ENCODE measurements at places on chromosomes 1 and 21.
A peak's percentile ranks its signal among the peaks of the same experiment; 100 is the strongest.

GRCh38 chr1:185328255-185328654, 11.2 kb upstream of the IVNS1ABP start:
- DNase-seq, result no peak

DNA sequence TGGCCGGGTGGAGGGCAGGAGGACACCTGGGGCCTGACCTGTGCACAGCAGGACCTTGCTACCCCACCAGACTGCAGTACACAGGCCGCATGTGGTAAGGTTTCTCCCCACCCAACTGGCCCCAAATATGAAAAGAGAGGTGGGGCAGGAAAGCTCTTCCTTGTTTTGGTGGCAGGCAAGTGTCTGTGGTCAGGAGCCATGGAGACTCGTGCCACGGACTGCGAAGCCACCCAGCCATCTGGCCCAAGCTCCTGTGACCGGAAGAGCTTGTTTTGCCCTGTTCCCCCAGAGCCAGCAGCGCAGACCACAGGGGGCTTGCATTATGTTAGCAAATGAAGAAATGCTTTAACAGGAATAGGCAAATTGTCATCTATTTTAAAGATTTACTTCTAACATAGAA, 54.9 kb downstream of the OLIG1 start:
- no peak for DNase-seq

DNA sequence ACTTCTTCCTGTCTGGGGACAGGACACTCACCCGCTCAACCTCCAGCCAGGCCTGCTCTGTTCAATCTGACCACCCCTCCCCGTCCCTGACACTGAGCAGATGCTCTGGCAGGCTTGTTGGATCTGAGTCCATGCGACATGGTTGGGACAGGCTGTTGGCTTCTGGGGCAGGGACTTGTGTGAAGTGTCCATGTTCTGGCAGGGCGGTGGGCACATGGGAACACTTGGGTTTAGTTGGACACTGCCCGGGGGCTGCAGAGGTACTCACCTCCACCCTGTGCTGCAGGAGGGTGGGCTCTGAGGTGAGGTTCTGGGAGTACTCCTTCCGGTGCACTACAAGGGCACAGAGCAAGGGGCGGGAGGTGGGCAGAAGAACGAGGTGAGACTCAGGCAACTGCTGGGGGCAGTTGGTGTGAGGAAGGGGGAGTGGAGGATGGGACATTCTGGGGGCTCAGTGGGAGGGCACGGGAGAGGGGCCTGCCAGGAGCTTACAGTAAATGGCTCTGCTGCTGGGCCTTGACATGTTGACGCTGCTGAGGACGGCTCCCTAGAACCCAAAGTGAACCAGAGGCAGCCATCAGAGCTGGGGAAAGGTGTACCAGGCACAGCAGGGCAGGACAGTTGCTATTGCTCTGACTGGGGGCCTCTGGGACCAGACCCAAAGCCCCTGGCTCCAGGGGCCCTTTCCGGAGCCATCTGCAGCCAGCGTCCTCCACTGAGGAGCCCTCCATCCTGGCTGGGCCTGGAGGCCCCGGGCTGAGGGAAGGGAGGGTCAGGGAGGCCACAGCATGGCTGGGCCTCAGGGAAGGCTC, 2.3 kb downstream of the EPS8L3 start:
- no peak for DNase-seq

DNA sequence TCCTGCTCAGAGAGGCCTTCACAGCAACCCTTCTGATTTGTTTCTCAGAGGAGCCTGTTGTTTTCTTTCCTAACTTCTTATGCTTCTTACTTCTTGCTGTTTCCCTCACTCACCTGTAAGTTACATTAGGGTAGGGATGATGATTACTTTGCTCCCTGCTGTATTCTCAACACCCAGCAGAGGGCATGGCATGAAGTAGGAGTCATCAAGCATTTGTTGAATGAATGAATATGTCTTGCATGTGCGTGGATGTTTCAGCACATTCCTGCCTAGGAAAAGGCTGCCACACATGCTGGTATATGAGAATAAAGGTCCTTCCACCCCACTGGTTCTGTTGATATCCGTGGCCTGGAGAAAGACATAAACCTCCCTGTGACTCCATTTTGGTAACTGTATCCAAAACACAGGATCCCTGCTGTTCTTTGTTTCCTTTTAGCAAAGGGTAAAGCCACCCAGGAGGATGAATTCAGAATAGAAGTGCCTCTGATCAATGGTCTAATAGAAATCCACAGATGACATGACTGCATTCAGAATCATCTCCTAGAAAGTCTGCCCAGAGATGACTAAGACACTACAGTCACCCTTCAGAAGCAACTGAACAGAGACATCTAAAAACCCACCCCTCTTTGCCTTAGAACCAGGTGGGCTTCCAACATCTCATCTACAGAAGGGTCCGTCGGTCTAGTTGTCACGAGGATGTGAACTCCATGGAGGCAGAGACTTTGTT, 168.8 kb downstream of the ZSCAN20 start:
- DNase-seq, result no peak

DNA sequence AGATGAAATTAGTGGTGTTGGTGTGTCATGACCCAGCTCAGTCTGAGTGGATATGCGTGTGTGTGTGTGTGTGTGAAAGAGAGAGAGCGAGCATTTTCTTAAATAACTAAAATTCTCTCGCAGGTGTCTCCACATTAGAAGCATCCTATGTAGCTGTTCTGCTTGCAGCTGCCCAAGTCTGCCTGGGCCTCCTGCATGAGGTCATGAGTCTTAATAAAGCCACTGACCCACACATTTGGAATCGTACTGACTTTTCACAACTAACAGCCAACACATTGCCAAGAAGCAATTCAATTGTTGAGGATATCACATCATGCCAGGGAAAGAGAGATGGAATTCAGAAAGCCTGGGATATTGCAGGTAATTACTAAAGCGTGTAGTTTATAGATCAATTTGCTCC, 238.2 kb upstream of the AJAP1 start:
- no peak for DNase-seq

- no peak for DNase-seq
These were observed 1.0 kb downstream of the CCDC185 start for GRCh38 chr1:223394242-223394641.

DNA sequence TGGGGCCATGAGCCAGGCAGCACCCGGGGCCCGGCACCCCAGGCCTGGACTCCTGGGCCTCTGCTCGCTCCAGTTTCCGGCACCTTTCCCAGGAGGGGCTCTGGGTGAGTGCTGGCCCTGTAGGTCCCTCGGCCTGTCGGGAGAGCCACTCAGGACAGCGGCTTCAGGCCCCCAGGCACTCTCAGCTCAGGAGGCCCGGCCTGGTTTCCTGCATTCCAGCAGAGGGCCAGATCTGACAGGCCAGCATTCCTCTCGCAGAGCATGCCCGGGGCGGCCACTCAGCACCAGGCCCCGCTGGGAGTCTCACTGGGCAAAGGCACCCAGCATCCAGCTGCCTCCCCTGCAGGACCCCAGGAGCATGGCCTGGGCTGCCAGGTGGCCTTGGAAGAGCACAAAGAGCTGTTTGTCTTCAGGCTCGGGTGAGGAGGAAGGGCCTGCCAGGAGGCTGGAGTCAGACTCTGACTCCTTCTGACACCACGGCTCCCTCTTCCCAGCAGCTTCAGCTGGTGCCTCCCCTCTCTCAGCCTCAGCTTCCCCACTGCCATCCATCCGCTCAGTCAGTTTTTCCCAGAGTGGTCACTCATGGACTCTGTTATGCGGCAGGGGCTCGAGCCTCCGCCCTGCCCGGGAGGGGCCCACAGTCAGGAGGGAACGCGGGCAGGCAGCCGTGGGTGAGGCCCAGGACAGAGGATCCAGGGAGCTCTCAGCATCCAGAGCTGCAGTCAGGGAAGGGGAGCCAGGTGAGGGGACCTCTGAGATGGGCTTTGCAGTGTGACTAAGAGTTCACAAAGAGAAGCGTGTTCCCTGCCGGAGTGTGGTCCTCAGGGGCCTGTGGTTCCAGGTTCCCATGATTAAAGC, 51.7 kb downstream of the WNT9A start:
- no peak for DNase-seq

- no peak for DNase-seq
These were observed 4.5 kb upstream of the TOR3A start for GRCh38 chr1:179077396-179077795.

- DNase-seq, result no peak
These were observed 80.9 kb upstream of the SYT6 start for GRCh38 chr1:114234408-114235124.

- DNase-seq, result no peak
These were observed 233.8 kb upstream of the JUN start for GRCh38 chr1:59017501-59018231.

DNA sequence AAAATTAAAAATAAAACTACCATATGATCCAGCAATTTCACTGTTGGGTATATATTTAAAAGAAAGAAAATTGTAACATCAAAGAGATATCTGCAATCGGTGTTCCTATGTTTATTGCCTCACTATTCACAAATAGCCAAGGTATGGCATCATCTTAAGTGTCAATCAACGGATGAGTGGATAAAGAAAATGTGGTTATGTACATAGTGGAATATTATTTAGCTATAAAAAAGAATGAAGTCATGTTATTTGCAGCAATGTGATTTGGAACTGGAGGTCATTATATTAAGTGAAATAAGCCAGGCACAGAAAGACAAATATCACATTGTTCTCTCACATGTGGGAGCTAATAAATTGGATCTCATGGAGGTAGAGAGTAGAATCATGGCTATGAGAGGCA, 76.3 kb downstream of the RD3 start:
- no peak for DNase-seq

DNA sequence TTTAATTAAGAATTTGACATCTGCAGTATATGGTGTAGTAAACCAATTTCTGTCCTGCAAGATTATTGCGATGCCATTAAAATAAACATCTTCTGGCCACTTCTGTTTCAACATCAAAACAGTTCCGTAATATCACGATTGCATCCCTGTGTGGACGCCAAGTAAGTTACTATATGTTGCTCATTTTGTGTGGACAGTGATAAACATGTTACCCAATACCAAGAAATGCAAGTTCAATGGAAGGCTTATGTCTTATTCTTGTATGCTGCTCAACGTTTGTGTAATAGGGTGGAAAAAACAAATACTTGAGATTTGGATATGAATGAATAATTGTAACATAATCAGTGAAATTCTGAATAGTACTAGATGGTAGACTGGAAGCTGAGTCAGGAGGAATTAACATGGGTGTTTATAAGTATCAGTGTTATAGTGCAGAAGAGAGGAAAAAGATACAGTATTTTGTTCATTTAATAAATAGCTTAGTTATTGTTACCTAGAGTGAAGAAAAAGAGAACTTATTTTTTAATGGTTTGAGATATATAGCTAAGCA, 15.2 kb downstream of the TTC3 start:
- no peak for DNase-seq

GRCh38 chr1:20426923-20427322, 59.1 kb downstream of the CAMK2N1 start:
- peak; percentile 85 for DNase-seq

DNA sequence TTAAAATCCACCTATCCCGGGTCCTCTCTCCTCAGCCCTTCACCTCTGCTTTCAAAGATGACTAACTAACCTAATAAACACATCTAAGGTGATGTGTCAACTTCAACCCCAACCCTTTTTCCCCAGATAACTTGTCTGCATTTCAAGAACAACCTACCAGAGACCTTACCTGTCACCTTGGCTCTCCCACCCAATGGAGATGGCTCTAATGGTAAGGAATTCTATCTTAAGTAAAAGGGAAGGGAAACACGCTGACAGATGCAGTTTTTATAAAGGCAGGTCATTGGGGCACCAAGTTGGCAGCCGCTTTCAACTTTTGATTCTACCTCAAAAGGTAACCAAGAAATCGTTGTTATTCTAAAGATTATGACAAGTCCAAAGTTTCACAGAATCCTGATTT, 37.6 kb downstream of the MRPL39 start:
- no peak for DNase-seq

GRCh38 chr1:27668808-27669723, 2.9 kb downstream of the IFI6 start:
- DNase-seq, result peak; percentile 37

DNA sequence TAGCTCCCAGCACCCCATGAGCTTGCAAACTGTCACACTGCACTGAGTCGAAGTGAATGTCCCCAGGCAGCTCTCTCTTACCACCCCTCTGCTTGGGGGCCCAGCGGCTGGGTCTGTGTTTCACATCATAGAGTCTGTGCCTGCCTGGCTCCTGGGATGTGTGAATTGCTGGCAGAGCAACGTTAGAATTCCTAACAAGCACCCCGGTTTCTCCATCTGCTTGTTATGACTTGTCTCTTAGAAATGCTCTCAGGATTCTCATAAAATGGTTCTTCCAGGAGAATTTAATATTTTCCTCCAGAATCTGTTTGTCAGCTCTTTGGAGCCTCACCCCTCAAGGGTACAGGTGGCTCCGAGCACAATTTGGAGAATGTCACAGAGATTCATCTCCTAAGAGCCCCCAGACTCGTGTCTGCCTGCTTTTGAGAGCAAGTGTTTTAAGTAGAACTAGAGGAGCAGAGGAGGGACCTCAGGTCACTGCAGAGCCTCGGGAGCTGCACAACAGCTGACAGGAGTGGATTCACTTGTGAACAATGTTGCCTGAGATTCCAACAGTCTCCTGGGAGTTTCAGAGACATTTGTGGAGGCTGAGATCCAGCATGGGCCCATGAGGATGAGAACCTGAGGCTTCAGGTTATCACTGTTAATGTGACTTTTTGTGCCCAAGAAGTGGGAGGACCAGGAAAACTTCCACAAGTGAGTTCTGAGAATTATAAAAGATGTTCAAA, 131.5 kb downstream of the KCNJ6 start:
- DNase-seq, result no peak

DNA sequence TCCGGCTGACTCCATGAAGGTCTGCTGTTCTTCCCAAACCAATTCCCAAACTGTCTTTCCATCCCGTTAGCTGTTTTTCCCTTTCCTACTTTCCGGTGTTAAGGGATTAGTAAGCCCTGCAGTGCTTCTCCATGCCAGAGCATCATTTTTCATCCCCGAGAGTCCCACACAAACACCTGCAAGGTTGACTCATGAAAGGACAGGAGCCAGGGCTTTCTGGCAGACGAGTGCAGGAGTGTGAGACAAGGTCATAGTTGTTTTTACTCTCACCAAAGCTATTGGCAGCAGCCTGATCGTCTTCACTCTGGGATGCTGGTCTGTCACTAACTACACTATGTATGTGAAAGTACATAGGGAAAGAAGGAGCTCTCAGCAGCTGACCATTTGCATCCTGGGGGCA, 10.2 kb upstream of the BECN2 start:
- DNase-seq, result no peak

Data from kidney capillary endothelial cell (primary cell).